ENCODE measurements at places on chromosomes 4 and X.

DNA sequence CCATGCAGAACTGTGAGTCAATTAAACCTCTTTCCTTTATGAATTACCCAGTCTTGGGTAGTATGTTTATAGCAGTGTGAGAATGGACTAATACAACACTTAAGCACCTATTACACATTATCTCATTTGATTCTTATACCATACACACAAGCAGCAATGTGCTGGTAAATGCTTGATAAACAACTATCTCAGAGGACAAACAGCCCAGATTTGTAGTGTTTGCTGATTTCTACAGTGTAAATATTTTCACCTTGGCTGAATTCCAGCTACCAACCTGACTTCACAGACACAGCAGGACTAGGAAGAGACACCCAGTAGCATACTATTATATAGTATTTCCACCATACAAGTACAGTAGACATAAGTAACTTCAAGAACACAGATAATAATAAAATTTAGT, 406.5 kb upstream of the CNKSR2 start:
- DNase-seq, result no peak

GRCh38 chrX:38426785-38427184, 74.4 kb downstream of the OTC start:
- DNase-seq, result peak; percentile 7

- DNase-seq, result peak; percentile 33
Observed at GRCh38 chr4:76691807-76692582, 205.9 kb downstream of the SOWAHB start.

- no peak for DNase-seq
Observed at GRCh38 chr4:122458625-122459024, 2.1 kb upstream of the IL2 start.

DNA sequence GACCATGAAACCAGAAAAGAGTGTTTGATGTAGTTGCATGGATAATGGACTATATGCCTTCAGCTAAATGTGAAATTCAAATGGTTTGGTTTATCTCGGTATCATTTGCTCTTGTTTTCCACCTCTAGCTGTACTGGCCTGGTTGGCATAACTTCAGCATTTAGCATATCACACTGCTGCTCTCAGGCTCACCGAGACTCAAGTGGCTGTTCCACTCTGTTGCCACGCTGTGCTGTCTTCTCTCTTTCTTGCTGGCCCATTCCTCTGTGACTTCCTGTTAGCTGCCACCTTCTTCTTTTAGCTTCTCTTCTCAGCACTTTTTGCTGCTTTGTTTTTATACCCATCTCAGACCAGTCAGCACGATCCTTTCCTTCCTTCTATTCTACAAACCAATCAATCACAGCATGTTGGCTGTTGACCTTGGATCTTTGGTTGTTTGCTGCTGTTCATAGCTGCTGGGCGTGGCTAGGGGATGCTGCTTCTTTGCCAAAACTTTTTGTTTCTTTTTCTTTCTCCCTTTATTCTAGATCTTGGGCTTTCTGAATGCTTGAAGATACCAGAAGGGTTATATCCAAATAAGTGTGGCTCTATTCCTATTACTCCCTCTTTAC, 24.0 kb downstream of the INTS6L start:
- no peak for DNase-seq

GRCh38 chrX:7444967-7445366, 297.0 kb upstream of the PUDP start:
- no peak for DNase-seq

- DNase-seq, result no peak
Observed at GRCh38 chr4:102684610-102685052, 76.1 kb downstream of the MANBA start.

DNA sequence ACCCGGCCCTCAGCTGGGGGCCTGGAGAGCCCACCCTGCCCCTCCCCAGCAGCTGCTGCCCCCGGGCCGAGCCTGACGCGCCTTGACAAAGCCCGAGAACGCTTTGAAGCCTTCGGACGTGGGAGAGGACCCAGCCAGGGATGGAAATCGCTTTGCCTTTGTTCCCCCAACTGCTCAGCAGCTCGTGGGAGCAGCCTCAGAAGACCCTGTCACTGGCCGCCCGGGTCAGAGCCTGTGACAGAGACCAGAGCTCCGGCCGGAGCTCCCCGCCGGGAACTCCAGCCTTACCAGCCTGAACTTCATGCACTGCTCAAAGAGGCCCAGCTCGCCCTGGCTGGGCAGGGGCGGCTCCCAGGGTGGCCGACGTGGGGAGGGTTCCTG, 2.6 kb upstream of the SLC6A8 start:
- no peak for DNase-seq

- DNase-seq, result no peak
Observed at GRCh38 chr4:60617731-60618130, 582.4 kb upstream of the ADGRL3 start.

- DNase-seq, result peak; percentile 87
Observed at GRCh38 chr4:38621028-38621684, 42.8 kb upstream of the KLF3 start.

GRCh38 chr4:25956260-25956659, 42.2 kb downstream of the SMIM20 start:
- no peak for DNase-seq

GRCh38 chrX:151099001-151099400, 77.4 kb upstream of the GPR50 start:
- no peak for DNase-seq

GRCh38 chr4:44760142-44760898, 34.0 kb upstream of the GNPDA2 start:
- DNase-seq, result peak; percentile 25

DNA sequence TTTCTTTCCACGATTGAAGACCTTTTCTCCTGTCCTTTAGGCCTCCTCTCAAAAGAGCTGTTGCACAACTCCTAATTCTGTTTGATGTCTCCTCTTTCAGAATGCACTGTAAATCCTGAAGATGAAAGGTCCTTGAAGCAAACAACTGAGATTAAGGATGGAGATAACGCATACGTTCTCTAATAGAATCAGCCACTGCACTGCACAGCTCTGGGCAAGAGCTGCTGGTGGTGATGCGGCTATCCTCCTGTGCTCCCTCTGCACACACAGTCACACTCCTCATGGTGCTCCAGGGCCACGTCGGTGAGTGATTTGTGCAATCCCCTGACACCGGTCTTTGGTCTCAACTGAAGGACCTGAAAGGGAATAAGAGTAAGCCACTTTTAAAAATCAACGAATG, 208.7 kb downstream of the PDGFC start:
- peak; percentile 5 for DNase-seq

- no peak for DNase-seq
Observed at GRCh38 chrX:14573161-14573560, 43.8 kb downstream of the GLRA2 start.

DNA sequence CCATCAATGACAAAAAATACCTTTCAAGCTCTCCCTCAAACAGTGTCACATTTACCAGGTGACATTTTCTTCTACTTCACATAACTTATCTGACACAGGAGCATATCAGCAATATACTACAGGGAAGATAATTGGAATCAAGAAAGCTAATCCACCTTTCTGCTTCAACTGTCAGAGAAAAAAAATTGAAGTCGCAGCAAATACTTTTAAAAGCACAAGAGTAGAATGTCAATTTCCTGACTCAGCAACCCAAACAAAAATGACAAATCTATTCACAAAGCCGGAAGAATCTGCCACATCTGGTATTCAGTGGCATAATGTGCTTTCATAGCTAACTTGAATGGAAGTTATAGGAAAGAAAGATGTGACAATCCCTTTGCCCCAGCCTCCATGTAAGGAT, 36.7 kb downstream of the AGA start:
- DNase-seq, result no peak

DNA sequence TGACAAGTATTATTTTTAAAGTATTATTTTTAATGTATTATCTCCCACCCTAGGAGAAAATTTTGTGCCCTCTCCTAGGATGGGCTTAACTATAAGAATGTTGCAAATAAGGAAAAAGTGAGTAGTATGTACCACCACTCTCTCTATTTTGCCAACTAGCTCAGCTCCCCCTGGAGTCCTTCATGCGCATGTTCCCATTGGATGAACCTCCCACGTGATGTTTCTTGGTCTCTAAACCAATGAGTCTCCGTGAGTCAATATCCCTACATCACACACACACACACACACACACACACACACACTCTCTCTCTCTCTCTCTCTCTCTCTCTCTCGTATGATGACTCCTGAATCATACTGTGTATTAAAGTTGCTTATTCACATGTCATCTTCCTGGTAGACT, 129.7 kb upstream of the ZFP42 start:
- DNase-seq, result no peak

- DNase-seq, result no peak
Observed at GRCh38 chrX:111652719-111653118, 28.3 kb upstream of the ALG13 start.

DNA sequence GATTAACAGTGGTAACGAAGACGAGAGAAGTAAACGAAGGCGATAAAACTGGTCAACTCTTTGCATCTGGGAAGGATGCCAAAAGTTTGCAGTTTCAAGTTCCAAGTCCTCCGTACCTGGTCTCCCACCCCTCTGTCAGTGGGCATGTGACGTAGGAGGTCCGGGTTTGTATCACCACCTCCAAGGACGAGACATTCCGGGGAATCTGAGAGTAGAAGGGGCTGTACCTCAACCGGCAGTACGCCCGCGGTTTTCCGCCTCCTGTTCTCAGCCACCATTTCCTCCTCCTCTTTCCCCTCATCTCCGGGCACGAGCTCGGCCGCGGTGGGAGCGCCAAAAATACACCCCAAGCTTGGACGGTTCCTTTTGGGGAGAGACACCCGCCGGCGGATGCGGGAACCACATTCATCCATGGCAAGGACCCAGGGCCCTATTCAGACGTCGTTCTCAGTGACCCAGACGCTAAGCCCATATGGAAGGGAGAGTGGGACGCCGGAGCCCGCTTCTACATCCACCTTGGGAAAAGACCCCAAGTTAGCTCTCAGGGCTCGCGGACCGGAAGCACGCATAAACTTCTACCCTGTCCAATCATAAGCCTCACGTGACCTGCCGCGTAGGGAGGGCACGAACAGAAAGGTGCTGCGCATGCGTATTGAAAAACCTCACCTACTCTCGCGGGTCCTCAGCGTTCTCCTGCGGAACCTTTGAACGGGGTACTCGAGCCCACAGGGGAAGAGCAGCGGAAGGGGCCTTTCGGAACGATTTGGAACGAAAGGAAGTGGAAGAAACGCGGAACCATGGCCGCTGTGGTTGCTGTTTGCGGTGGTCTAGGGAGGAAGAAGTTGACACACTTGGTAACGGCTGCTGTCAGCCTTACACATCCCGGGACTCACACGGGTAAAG, at the start of the genes HELQ and MRPS18C:
HELQ (minus strand) TSS at position 543 of the 903 bp plus-strand sequence; CDS start at position 413, 130 bp downstream.
MRPS18C (plus strand) TSS at position 778 of the 903 bp plus-strand sequence; CDS start at position 798, 20 bp downstream.
- DNase-seq, result peak; percentile 99

- DNase-seq, result no peak
Observed at GRCh38 chr4:96429657-96430056, 589.8 kb downstream of the PDHA2 start.

DNA sequence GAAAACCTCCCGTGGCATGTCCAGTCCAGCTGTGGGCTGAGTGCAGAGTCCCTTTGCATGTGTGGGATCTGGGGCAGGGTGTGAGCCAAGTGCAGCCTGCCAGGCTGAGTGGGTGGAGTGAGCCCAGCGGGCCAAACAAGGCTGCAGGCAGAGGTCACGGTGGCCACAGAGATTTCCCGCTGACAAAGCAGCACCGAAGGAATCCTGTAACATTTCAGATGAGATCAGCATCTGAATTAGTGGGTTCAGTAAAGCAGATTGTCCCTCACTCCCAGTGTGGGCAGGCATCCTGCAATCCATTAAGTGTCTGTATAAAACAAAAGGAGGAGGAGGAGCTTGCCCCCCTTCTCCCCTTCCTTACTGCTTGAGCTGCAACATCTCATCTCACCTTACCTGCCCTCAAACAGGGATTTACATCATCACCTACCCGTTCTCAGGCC, 324.4 kb downstream of the FAT4 start:
- no peak for DNase-seq

GRCh38 chr4:102599886-102600285, 98.7 kb downstream of the NFKB1 start:
- DNase-seq, result no peak

- DNase-seq, result no peak
Observed at GRCh38 chrX:103685396-103685795, 1.1 kb downstream of the MORF4L2 start.

DNA sequence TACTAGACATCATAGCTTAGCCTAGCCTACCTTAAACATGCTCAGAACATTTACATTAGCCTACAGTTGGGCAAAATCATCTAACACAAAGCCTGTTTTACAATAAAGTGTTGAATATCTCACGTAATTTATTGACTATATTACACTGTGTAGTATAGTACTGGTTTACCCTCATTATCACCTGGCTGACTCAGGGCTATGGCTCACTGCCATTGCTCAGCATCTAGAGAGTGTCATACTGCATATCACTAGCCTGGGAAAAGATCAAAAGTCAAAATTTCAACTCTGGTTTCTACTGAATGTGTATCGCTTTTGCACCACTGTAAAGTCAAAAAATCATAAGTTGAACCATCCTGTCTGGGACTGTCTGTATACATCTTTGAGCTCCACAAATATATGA, 78.6 kb downstream of the CEP44 start:
- DNase-seq, result no peak

GRCh38 chrX:102712981-102713625, 855 bp downstream of the GPRASP2 start:
- DNase-seq, result peak; percentile 39

Data from NCI-H510A treated with DMSO at 0.1 percent for 48 hours (cell line).